Activated CD8-positive, alpha-beta memory T cell treated with anti-CD3 and anti-CD28 coated beads for 1 hour (primary cell): ENCODE measurements at places on chromosomes 16 and 17.
A peak's percentile ranks its signal among the peaks of the same experiment; 100 is the strongest.

DNA sequence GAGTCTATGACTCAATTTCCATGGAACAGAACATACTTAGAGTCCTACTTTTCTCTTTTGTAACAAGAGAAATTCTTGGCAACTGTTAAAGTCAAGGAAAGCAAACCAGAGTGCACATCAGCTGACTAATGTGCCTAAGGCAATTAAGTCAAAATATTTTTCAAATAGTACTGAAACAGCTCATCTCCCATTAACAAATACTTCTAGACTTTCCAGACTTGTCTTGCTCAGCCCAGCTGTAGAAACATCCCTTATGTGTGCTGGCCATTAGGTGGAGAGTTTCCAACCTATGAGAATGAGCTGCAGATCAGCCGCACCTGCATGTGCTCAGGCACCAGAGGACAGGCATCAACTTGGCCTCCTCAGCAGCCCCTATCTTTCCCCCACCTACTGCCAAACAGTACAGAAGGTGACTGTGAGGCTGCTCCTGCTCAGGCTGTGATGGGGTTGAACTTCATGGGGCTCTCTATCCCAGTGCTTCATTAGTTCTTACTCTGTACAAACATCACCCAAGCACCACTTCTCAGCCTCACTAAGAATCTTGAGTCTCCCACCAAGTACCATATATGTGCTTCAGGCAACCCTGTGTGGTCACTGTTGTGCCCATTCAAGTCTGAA lies 32.2 kb downstream of the TEX2 start:
- DNase-seq: no peak

GRCh38 chr17:67492824-67493517 lies 115.9 kb downstream of the PITPNC1 start:
- no peak for DNase-seq

- DNase-seq: no peak
Measured at GRCh38 chr17:51401279-51401678, 140.9 kb downstream of the UTP18 start.

- no peak for DNase-seq
Measured at GRCh38 chr17:50381260-50381815, 8.3 kb downstream of the EME1 start.

DNA sequence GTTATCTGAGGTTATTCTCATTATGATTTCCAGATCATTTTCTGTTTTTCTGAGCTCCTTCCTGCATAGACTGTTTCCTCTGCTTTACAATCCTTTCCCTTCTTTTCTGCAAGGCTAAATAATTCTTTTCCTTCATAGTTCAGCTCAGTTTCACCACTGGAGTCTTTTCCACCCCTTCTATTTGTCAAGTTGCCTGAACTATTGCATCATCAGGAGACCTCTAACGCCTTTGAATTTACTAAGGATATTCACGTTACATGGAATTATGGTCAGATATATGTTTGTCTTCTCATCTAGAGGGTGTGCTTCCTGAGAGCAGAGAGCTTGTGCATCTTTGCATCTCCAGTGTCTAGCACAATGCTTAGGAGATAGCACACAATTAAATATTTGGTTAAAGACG lies 140.4 kb upstream of the CA10 start:
- no peak for DNase-seq

DNA sequence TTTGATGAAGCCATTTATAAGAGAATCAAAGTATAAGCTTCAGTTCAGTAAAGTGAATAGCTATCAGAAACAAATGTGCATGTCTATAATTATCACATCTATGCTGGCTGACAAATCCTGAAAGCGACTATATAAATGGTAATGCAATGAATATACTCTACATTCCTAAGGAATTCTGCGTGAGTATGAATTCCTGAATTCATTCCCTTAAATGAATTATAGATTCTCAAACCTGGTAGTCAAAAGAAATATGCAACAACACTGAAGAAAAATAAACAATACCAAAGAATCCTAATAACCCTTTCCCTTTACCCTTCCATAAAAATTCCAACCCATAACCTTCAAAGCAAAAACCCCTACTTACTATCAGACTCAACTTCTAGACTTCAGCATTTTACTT lies 416.6 kb upstream of the PMFBP1 start:
- DNase-seq: no peak

DNA sequence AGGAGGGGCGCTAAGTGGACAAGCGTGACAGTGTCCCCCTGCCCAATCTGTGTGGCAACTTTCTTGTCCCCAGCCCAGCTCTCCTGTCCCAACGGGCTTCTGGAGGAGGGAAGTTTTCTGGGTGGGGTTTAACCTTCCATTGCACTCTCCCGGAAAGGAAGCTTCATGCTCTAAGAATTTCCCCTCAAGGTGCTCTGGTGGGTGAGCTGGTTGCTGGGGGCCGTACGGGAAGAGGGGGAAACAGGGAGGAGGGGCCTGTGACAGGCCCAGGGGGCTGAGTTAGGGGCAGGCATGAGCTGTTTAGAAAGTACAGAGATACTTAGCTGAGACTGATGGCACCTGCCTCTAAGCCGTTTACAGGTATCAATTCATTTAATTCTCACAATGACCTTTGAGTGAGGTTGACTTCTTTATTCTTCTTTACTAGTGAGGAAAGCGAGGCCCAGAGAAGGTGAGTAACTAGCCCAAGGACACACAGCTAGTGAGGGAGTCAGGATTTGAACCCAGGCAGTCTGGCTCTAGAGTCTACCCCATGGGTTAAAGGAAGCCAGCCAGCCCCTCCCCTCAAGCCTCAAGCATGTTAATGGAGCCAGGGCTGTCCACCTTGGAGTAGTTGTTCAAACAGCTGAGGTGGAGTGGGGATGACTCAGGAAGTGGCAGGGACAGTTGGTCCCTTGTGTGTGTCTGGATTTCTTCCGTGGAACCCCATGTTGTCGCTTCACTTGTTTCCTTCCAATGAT lies 18.9 kb downstream of the ADGRG1 start:
- DNase-seq: no peak

- DNase-seq: no peak
Measured at GRCh38 chr17:82073446-82073845, 7.8 kb upstream of the DUS1L start.

DNA sequence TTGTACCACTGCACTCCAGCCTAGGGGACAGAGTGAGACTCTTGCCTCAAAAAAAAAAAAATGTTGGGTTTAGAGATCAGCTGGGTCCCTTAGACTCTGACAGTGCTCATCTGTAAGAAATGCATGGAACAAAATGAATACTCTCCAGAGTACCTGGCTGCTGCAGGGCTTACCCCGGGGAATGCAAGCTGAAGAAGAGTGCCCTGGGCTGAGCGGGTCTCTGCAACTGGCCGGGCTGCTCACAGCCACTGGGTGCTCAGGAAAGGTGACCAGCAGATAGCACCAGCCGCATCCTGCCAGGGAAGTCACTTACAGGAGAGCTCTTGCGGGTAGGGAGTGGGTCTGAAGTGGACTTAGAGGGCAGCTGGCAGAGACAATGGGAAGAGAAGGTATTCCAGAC lies 82.1 kb downstream of the GAS7 start:
- no peak for DNase-seq

DNA sequence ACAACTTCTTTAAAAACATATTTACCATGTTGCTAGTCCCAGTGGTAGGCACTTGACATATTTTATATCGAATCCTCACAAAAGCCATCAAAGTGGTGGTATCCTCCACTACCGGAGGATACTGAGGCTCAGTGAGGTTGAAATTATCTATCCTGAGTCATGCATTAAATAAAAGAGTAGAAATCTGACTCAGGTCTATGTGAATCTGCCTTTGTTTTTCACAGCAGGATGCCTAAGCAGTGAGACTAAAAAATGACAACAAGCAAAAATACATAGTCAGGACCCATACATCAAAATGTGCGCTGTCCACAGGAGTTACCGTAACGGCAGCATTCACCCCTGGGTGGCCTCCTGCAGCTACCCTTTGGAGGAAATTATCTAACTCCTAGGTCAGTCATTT lies 17.7 kb downstream of the BRD7 start:
- DNase-seq: no peak

GRCh38 chr17:6244253-6244652 lies 174.1 kb downstream of the WSCD1 start:
- DNase-seq: no peak

DNA sequence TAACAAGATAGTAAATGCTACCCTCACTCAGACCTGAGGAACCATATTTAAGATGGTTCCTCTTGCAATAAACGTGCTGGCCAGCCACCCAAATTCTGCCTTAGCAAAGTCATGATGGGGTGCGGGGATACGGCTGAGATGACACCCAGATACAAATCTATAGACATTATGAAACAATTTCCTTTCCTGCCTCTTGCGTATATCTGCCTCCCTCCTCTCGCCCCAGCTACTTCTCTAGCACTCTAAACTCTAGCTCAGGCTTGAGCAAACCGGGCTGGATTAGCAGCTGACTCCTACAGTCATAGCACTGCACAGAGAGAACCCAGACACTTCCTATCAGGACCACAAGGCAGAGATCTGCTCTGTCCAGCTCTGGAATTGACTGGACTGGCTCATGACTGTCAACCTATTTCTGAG lies 22.3 kb downstream of the CD300LF start:
- DNase-seq: no peak

- DNase-seq: no peak
Measured at GRCh38 chr17:82825540-82826124, 14.2 kb downstream of the ZNF750 start.

- DNase-seq: no peak
Measured at GRCh38 chr17:44095647-44096496, 25.3 kb downstream of the G6PC3 start.

DNA sequence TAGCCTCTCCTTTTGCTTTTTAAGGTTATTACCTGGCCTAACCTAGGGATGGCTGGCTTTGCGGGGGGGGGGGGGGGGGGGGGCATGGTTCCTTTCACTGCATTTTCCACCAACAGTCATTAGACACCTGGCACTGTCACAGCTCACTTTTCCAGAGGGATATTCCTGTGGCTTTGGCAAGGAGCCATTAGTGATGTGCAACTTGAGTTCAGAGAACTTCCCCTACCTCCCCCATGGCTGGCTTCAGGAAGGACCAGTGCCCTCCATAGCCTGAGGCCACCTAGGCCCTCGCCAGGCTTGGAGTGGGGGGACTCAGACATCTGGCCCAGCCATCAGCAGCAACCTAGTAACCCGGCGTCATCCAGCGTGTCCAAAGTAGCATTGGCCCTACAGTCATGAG lies 234.6 kb downstream of the CPPED1 start:
- DNase-seq: no peak

DNA sequence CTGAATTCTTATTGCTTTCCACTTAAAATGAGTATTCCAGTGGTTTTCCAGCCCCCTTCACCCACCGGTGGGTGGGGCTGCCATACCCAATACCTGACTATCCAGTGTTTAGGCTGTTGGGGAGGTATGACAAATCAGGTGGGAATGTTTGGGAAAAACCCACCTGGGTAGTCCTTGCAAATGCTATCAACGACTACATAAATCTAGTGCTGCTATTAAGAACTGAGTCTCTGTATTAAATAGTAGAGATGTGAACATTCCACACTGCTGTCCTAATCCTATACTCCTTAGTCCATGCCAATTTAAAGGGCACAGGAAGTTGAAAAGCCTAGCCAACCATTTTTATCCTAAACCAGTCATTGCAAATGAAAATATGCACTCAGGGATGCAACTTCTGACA lies 126.6 kb downstream of the AXIN2 start:
- DNase-seq: no peak

GRCh38 chr17:67675481-67675880 lies 42.3 kb upstream of the NOL11 start:
- DNase-seq: no peak

DNA sequence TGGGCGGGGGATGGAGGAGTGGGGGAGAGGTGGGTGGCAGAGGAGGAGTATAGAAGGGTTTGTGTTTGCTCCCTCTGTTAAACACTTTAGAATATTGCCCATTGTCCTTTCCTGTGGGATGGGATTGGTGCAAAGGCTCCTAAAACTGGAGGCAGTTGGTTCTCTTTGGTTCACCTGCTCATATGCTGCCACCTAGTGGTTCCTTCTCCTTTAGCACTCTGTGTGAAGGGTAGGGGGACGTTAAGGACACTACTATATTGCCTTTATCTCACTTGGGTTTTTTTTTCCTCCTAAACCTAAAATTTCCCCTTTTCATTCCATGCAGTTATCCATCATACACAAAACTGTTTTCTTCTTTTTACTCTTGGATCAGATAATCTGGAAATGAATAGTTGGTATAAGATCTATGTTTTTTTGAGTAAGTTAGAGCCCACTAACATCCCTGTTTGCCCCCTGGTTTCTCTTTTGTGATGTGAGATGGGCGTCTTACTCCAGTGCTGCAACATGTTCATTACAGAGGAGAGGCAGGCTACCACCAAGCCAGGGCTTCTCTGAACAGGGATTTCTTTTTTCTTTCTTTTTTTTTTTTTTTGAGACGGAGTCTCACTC lies 23.8 kb downstream of the SNX11 start:
- DNase-seq: peak; percentile 16

DNA sequence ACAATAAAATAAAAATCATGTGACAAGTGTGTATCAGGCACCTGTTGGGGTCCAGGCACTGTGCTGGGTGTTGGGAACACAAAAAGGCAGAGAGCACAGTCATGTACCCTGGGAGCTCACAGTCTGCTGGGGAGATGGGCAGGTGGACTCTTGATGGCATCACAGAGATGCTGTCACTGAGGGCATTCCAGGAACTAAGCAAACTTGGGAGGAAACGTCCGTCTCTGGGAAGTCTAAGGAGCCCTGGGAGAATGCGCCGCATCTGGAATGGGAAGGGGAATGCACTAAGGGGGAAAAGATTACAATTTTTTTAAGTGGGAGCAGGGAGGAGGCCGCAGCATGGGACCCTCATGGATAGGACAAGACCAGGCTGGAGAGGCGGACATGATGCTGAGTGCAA lies 80.9 kb upstream of the ZNF423 start:
- no peak for DNase-seq

- no peak for DNase-seq
Measured at GRCh38 chr17:8188263-8188839, 1.6 kb downstream of the BORCS6 start.

- DNase-seq: no peak
Measured at GRCh38 chr17:45384789-45385262, 47.8 kb downstream of the ARHGAP27 start.

DNA sequence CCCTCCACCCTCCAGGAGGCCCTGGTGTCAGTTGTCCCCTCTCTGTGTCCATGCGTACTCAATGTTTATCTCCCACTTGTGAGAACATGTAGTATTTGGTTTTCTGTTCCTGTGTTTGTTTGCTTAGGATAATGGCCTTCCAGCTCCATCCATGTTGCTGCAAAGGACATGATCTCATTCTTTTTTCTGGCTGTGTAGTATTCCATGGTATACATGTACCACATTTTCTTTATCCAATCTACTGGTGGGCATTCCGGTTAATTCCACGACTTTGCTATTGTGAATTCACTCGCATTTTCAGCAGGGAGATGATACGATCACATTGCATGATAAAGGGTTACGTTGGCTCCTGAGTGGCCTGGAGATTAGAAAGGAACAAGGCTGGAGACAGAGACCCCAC lies 286.2 kb downstream of the FOXL1 start:
- no peak for DNase-seq

DNA sequence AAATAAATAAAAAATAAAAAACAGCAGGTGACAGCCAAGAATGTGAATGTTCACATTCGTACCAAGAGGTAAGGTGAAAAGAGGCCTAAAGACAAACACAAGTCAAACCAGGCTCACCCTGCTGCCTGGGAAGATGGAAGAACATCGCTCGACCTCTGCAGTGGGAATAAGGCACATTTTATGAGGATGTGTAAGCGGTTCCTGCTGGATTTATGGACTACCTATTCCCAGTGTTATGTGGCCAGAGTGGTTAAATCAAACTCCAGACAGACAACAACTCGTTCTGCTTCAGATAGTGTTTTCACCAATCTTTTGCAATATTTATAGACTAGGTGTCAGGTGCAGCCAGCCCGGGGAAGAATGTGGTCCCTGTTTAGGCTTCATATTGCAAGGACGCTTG lies 215.0 kb upstream of the HSBP1 start:
- no peak for DNase-seq
